ENCODE measurements at places on chromosomes 12 and 14.

GRCh38 chr14:58904776-58905175 lies 267.0 kb downstream of the DACT1 start:
- no peak for DNase-seq

- no peak for DNase-seq
Measured at GRCh38 chr14:101110729-101111619, 207.5 kb upstream of the RTL1 start.

DNA sequence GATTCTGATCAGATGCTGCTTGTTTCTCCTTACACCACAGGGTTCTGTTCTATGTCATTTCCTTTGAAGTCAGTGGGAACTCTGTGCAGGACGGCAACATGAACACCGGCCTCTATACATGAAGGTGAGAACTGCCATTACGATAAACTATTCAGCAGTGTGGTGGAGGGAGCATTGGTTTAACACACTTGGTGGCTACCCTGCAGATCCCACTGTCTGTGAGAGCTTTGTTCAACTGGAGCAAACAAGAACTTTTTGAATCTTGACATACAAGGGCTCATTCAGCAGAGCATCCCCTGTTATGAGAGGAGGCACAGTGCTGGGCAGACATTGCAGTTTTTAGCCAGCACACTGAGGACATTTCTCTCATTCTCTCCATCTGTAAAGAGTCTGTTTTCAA lies 10.7 kb upstream of the FRS2 start:
- no peak for DNase-seq

DNA sequence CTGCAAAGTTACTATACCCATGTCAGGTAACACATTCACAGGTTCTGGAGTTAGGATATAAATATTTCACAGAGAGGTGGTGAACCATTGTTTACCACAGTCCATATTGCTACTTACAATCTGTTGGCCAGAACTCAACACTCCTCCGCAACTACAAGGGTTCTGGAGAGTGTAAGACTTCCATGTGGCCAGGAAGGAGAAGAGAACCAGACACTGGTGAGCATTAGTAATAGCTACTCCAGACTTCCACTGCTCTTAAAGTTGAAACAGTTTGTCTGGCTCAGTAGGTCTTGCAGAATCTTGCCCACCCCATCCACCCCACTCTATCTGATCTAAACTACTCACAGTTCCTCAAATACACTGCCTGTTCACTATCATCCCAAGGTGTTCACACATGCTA lies 369.6 kb downstream of the DUSP6 start:
- DNase-seq, result no peak

DNA sequence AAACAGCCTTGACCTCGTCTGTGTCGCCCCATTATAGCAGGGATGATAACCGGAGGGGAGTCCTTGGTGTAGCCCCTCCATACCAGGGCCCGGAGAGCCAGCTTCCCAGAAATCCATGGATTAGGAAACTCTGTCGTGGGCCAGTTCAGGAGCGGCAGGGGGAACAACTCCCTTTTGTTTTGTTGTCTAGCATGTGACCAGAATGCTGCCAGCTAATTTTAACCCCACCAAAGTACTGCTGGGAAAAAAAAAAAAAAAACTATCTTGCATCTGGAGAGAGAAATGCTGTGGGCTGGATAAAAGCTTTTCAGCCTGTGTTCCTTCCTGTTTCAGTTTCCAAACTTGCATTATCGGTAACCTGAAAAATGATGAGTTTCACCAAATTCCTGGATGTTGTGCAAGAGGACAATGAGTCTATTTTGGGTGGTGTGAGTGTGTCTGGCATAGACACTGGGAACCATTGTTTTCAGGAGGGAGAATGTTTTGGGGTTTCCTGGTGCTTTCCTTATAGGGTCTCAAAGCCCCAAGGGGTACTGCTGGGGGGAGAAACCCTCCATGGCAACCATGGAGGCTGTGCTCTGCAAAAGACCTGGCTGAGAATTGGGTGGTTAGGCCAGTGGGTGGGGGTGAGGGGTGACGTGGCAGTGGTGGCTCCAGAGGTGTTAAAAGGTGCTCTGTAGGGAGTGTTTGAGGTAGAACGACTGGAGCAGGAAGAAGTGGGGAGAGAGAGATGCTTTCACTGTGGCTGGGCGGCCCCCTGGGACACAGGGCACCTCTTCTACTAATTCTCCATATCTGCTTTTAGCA lies 14.9 kb upstream of the IRF2BPL start:
- peak; percentile 90 for DNase-seq

DNA sequence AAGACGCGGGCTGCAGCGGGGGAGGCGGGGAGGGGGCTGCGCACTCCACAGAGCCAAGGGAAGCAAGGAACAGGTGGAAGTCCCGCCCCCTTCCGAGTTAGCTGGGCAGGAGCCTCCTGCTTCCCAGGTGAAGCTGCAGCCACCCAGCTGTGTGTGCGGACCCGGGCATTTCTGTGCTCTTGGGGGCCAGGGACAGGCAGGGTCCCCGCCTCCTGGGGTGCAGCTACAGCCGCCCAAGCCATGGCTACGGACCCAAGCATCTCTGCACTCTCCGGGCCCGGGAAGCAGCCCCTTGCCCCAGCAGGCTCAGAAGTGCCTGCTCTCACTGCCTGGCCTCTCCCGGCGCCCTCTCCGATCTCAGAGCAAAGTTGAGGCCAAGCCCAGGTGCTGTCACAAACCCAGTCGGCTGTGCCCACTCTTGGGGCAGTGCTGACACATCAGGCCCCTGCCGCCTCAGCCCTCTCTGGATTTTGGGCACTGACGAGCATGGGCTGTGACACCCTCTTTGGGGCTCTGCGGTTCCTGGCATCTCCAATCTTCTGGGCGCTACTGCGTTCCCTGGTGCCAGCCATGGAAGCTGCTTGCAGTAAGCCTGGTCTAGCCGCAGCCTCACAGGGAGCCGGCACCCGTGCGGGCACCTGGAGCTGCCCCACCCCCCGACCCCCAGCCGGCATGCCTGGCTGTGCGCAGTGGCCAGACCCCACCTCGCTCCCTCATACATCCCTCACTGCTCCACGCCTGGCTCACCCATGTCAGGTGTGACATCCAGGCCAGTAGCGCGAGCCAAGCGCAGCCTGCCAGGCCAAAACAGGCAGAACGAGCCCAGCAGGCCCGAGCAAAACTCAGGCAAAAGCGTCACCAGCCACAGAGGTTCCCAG lies 8.5 kb upstream of the MGAT4C start:
- DNase-seq, result no peak

- no peak for DNase-seq
Measured at GRCh38 chr12:63955831-63956666, 111.5 kb downstream of the SRGAP1 start.

- DNase-seq, result no peak
Measured at GRCh38 chr14:24351517-24351916, 11.7 kb upstream of the RIPK3 start.

DNA sequence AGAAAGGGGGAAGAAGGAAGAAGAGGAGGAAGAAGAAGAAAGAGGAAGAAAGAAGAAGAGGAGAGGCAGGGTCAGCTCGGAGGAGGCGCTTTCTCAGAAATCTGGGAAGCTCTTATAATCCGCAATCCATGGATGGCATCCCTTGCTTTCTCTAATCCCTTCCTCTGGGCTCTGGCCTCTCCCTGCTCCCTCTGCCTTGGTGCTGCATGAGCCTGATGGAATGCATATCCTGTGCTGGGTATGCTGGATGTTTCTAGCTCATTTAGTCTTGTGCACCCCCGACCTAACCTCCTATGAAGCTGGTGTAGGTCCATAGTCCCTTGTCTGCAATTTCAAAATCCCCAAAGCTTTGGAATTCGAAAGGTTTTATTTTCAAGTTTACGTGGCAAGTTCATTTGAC lies 94.2 kb upstream of the MYL2 start:
- DNase-seq, result no peak

DNA sequence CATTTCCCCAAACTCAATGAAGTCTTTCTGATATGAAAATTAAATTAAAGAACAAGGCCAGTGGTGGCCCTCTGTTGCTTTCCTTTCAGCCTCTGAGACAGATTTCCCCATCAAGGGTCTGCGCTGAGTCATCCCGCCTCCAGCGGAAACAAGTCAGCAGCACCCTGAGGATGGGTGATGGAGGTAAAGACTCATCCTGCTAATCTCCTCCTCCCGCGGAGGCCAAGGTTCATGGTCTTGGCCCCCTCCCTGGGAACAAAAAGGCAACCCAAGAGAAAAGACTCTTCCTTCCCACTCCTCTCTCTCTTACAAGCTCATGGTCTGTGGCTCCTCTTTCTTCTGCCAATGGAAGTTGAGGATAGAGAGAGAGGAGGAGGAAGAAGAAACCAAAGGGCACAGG lies 9.0 kb upstream of the NUMB start:
- no peak for DNase-seq

GRCh38 chr12:21613931-21614330 lies 9.3 kb upstream of the GYS2 start:
- no peak for DNase-seq

DNA sequence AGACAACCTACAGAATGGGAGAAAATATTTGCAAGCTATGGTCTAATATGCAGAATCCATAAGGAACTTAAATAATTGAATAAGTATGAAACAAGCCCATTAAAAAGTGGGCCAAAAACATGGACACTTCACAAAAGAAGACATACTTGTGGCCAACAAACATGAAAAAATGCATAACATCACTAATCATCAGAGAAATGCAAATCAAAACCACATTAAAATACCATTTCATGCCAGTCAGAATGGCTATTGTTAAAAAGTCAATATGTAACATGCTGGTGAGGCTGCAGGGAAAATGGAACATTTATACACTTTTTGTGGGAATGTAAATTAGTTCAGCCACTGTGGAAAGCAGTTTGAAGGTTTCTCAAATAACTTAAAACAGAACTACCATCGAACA lies 945.4 kb upstream of the FLRT2 start:
- no peak for DNase-seq

DNA sequence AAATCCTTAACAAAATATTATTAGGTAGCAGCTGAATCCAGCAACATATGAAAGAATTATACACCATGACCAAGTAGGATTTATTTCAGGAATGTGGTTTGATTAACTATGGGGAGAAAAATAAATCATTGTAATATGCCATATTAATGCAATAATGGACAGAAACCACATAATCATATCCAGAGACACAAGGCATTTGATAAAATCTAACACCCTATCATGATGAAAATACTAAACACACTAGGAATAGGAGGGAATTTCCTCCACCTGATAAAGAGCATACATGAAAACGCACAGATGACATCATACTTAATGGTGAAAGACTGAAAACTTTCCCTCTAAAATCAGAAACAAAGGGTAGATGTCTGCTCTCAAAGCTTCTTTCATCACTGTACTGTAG lies 238.9 kb downstream of the PHLDA1 start:
- no peak for DNase-seq

- no peak for DNase-seq
Measured at GRCh38 chr12:85831327-85831990, 4.8 kb downstream of the RASSF9 start.

DNA sequence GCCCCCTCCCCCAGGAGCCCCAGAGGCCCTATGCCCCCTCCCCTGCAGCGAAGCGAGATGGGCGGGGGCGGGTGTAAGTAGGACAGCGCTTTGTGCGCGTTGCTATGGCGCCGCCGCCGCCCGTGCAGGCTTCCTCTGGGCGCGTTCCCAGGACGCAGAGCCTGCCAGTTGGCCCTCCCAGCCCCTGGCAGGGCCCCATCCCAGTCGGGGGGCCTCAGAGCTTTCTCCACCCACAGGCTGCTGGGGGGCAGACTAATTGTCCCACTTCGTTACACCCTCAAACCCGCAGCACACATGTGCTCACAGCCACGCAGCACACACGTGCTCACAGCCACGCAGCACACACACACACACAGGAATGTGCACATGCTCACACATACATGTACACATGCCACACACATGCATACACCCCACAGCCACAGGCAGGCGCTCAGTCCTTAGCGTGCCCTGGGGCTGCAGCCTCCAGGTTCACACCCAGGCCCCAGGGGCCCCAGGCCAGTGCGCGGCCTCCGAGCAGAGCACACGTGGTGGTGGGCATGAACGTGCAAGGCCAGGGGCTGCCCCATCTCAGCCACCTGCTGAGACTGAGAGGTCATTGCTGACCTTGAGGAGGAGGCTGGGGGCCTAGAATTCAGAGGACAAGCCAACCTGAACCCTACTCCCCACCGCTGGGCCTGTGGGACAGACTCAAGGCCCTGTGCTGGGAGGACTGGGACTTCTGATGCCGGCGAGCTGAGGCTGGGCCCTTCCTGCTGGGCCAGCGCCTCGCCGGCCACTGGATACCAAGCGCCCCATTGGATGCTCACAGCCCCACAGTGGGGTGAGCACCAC lies 15.6 kb downstream of the TRMT61A start:
- no peak for DNase-seq

- DNase-seq, result no peak
Measured at GRCh38 chr12:52617403-52617785, 965 bp downstream of the KRT73 start.

DNA sequence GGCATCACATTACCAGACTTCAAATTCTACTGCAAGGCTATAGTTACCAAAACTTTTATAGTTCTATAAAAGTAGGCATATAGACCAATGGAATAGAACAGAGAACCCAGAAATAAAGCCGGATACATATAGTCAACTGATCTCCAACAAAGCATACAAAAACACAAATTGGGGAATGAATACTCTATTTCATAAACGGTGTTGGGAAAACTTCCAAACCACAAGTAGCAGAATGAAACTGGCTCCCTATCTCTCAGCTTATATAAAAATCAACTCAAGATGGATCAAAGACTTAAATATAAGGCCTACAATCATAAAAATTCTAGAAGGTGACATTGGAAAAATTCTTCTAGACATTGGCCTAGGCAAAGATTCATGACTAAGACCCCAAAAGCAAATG lies 187.9 kb upstream of the PLXNC1 start:
- DNase-seq, result no peak

GRCh38 chr12:109923481-109924245 lies 23.6 kb downstream of the TCHP start:
- no peak for DNase-seq

- DNase-seq, result no peak
Measured at GRCh38 chr12:43079476-43079875, 472.5 kb downstream of the ADAMTS20 start.
